ENCODE measurements at places on chromosomes 3 and 15.

DNA sequence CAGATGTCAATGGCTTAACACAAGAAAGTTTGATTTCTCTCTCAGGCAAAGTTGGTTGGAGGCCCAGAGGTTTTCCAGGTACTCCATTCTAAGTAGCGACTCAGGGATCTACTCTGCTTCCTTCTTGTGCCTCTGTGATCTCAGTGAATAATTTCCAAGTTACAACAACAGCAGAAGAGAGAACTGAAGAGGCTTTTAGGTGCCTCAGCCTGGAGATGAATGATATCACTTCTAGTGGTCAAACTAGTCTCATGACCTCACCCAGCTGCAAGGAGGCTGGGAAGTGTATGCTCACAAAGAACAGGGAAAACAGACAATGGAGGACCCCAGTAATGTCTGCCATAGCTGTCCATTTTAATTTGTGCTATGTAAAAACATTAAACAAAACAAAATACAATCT, 4.6 kb upstream of the PRICKLE2 start:
- DNase-seq: no peak

- DNase-seq: no peak
Observed at GRCh38 chr15:90839187-90840071, 29.0 kb upstream of the FURIN start.

- no peak for DNase-seq
Observed at GRCh38 chr3:157471064-157471463, 32.2 kb downstream of the VEPH1 start.

GRCh38 chr3:10319251-10319650, 1.7 kb downstream of the SEC13 start:
- no peak for DNase-seq

DNA sequence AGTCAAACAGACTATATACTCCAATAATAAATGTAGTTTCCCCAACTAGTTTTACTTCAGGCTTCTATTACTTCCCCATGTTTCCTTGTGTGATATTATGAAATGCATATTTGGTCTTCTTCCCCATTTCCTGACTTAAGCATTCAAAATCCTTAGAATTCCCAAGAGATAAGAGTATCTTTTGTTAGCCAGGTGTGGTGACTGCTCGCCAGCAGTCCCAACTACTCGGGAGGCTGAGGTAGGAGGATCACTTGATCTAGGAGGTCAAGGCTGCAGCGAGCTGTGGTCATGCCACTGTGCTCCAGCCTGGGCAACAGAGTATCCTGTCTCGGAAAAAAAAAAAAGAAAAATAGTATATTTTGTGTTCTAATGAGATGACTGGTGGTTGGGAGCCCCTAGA, 72.7 kb upstream of the UBE2E2 start:
- no peak for DNase-seq

DNA sequence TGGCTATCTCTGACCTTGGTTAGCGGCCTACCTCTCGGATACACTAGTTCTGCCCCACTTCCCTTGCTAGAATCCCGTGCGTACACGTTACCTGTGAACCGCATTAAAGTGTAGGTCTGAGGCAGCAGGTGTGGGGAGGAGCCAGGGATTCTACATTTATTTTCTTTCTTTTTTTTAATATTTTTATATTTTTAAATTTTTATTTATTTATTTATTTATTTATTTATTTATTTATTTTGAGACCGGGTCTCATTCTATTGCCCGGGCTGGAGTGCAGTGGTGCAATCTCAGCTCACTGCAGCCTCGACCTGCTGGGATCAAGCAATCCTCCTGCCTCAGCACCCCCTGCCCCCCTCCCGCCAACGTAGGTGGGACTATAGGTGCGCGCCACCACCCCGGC, 60.9 kb upstream of the NR2E3 start:
- no peak for DNase-seq

DNA sequence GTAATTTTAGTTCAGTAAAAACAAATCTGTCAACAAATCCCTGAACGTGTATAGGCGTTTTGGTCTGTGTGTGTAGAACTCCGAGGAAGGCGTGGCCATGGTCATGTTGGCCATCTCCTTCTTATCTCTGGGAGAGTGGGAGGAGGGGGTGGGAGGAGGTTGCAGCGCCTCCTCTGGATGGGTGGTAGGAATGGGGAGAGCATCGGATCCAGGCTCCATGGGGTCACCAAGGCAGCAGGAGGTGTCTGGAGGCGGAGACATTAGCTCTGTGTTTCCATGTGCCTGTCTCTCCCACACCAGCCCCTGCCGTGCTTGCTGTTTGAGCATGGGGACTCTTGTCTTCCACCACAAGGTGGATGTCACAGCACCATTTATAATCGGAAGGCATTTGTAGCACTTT, 34.5 kb upstream of the TRPM1 start:
- DNase-seq: no peak
